Activated CD8-positive, alpha-beta memory T cell treated with anti-CD3 and anti-CD28 coated beads for 4 hours (primary cell): ENCODE measurements at places on chromosomes 3 and 15.

DNA sequence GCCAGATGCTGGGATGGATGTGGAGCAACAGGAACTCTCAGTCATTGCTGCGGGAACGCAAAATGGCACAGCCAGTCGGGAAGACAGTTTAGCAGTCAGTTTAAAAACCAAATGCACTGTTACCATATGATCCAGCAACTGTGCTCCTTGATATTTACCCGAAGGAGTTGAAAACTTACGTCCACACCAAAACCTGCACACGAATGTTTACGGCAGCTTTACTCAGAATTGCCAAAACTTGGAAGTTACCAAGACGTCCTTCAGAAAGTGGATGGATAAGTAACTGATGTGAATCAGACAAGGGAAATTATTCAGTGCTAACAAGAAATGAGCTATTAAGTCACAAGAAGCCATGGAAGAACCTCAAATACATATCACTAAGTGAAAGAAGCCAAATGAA is 36.1 kb upstream of the SLC41A3 start:
- DNase-seq = no peak

DNA sequence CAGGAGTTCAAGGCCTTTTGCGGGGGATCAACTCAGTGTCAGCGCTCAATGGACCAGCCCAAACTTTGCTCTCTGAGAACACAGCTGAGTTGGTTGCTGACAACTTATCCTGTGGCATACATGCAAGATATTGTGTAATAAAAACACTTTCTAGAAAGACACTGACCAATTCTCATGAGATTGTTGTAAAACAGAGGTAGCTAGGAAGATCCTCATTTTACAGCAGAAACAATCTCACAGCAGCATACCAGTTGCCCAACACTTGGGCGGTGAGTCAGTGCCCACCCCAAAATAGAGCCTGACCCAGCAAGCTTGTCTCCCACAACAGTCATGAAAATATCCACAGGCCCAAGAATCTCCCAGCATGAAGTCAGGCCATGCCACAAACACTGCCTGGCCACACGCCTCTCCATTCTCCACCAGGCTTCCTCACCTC is 18.2 kb downstream of the KLHL6 start:
- no peak for DNase-seq

GRCh38 chr3:194330579-194330978 is 20.5 kb downstream of the CPN2 start:
- DNase-seq = no peak

DNA sequence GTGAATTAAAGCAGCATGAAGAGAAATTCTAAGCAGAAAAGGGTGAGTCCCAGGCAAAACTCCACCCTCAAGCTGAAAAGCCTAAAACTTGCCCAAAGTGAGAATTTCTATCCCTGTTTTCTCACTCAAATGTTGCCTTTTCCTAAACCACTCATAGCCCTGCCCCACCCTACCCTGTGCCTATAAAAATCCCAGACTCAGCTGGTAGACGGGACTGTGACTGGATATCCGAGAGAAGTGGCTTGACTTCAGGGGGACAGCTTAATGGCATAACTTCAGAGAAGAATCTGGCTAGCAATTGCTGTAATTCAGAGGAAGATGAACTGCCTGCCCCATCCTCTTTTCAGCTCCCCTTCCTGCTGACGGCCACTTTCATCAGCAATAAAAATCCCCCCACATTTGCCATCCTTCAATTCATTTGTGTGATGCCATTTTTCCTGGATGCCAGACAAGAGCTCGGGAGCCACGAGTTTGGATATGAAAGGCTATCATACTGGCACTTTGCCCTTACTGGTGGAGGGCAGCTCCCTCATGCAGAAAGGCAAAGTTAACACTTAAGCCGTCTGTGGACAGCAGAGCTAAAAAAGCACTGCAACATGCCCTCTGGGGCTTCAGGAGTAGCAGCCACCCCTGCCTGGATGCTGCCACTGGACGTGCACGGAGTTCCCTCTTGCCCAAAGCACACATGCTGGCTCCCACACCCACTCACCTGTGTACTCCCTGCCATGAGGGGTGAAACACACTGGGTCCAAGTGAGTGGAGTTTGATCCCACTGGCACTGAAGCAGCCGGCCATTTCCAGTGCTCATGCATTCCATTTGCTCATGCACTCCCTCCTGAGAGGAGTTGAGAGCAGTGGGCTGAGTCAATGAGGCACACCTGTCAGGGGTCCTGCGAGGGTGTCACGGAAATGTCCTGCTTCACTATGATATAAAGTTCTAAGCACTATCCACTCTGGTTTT is 670.6 kb downstream of the PLOD2 start:
- no peak for DNase-seq

- peak; percentile 65 for DNase-seq
These were observed 65.3 kb downstream of the KLF13 start for GRCh38 chr15:31391687-31392671.

DNA sequence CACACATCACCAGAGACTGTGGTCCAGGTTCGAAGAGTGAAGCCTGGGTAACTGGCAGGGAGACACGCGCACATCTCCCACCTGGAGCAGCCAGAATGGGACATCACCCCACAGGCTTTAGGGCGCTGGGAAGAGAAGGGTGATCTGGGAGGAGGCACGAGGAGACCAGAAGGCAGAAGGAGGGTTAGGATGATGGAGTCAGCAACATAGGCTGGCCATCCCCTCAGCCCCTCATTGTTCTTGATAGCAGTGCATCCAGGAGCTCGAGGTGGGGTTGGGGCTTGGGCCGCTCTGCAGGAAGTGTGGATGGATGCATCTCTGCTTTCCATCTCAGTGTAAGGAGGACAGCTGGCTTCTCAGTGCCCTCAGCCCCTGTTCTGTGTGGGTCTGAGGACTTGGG is 15.2 kb downstream of the PLA2G4F start:
- no peak for DNase-seq

- DNase-seq = no peak
These were observed 49.0 kb downstream of the THBS1 start for GRCh38 chr15:39629906-39630305.

GRCh38 chr3:43286841-43287499 is 630 bp downstream of the SNRK start:
- no peak for DNase-seq

- no peak for DNase-seq
These were observed 151.8 kb downstream of the LRRN1 start for GRCh38 chr3:3951071-3951470.

- DNase-seq = no peak
These were observed 447.8 kb downstream of the FHIT start for GRCh38 chr3:60803216-60804173.

- no peak for DNase-seq
These were observed 79.4 kb upstream of the PLXNA1 start for GRCh38 chr3:126903521-126903920.

DNA sequence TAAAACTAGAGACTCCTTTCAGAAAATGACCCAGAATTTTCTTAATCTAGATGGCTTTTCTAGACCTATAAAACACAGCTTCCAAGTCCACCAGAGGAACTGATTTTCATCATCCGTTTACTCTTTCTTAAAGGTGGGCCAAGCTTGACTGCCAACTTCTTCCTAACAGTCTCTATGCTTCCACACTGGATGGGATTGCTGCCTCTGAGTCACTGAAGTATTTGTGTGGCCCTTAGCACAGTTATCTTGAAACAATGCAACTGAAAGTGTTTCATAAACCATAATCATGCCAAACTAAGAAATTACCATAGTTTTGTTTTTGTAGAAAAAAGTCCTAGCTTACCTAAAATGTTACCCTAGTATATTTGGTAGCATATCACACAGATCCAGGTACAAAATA is 985.7 kb downstream of the TUSC7 start:
- DNase-seq = no peak

DNA sequence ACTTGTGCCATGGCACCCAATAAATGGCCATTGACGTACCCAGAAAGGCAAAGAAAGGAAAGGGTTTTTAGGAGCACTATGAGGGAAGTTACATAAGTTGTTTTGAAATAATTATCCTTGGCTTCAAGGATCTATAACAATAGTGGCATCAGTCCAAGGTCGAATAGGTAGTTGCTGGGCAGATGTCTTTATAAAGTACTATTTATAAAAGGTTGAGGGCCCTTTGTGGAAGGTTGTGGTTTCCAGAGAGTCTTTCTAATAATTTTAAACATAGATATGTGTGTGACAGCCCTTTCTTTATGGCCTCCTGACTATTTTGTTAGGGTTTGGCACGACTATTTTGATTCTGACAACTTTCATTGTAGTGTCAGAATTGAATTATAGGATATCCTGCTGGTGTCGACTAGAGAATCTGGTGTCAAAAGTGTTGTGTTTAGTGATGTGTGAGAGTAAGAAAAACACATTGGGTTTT is 260.5 kb downstream of the PYDC2 start:
- no peak for DNase-seq

GRCh38 chr3:70090322-70090913 is 90.9 kb downstream of the SAMMSON start:
- no peak for DNase-seq

DNA sequence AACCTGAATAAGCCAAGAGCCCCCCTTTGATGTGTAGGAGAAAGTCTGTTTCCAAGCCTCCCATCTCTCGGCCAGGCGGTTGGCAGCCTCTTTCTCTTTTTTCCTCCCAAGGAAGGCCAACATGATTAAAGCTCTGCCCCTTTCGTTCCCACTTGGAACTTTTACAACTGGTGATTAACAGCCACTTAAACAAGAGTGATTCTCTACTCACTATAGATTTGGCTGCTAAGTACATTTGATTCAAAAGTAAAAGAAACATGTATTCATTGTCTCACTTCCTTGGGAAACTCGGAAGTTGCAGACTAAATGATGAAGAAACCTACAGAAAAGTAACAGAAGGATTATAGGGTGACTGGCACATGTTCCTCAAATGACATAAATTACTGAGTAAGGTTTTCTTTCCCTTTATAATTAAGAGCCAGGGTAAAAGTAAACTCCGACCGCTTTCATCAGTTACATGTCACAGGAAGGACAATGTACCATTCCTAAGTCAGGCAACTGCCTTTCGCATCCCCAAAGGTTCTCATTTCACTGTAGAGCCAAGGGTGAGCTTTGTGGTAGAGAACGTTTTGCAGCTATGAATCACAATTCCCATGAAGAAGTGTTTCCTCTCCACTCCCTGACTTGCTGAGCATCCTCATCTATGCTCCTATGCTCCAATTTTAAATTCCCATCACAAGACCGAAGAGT is 72.7 kb downstream of the MB21D2 start:
- no peak for DNase-seq

DNA sequence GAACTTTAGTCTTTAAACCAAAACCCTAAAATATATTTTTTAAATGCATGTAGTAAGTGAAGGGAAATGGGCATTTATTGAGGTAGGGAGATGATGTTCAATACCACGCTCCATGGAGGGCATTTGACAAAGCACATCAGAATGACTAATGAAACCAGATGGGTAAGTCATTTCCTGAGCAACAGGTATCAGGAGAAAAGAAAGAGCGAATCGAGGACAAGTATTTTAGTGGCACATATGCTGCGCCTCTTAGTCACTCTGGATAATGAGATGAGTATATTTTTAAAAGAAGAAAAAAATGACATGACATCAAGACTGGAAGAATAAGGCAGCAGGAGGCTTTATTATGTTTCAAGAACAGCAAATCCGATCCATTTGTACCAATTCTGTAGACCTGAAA is 129.0 kb upstream of the ARHGEF3 start:
- DNase-seq = no peak

DNA sequence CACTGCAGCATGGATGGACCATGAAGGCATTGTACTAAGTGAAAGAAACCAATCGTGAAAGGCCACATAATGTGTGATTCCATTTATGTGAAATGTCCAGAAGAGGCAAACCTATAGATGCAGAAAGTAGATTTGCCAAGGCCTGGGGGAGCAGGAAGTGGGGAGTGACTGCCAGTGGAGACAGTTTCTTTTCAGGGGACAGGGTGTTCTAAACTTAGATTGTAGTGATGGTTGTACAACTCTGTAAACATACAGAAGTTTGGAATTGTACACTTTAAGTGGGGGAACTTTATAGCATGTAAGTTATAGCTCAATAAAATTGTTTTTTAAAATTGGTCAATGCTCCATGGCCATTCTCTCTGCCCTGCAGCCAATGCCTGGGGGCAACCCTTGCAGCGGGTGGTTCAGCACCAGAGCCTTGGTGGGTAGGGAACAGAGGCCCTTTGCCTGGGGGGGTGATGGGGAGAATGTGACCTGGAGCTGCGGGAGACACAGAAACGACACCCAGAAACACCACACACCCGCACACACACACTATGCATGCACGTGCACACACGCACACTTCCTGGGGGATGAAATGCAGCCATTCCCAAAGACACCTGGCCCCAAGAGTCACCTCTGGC is 43.1 kb downstream of the DNAJB8 start:
- no peak for DNase-seq

DNA sequence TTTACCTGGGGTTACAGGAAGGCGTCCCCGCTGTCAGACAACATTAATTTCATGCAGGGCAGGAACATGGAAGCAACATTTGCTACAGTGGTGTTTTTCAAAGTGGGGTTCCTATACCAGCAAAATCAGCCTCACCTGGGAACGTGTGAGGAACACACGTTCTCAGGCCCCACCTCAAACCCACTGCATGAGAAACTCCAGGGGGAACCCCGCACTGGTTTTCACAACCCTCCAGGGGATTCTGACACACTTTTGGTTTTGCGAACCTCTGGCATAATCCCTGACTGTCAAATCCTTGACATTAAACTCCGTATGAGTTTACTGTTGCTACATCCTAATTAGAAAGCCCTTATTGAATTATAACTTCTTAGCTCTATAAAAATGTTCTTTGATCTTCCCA is 127.7 kb downstream of the LRRK1 start:
- no peak for DNase-seq

DNA sequence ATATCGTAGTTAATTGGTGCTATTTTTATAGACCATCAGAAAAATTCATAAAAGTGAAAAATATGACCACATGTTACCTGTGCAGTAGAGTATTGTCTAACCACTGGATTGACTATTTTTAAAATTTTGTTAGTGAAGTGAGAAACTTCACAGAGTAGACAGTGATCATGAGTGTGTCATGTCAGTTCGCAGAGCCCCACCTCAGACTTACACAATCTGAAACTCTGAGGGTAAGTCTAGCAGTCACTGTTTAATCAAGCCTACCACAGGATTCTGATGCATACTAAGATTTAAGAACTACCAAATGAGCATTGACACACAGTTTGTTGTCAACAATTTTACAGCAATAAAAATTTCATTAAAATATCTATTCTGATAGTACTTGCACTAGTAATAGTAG is 552.9 kb upstream of the SUCLG2 start:
- DNase-seq = no peak

- DNase-seq = no peak
These were observed 29.1 kb downstream of the IRAK2 start for GRCh38 chr3:10193692-10194327.

DNA sequence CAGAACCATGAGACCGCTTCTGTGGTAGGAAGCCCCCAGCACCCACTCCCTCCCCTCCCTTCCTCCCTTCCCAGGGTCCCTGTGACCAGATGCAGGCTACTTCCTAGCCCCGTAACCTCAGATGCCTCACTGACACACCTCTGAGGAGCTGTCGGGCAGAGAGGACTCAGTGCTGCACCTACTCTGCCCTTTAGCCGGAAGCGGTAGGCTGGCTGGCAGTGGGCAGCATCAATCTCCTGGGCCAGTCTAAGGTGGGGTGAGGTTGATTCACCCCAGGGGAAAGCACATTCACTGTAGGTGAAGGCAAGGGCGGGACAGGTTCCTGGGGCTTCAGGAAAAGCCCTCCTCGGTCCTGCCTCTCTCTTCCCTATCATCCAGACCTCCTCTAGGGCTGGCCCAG is 19.1 kb downstream of the CSRNP1 start:
- no peak for DNase-seq
